ENCODE measurements at places on chromosomes 1 and 21. TPM values are rescaled to one million over a fixed set of nuclear protein-coding genes. Genes with fewer than 3 reads are reported as not detected.
A peak's percentile ranks its signal among the peaks of the same experiment; 100 is the strongest.

The ZNF281 gene
- total RNA-seq = 24.3 TPM

The ZNF648 gene
- not detected for total RNA-seq

The AMY1C gene
- total RNA-seq = not detected

The APOBEC4 gene
- total RNA-seq = not detected

The TMPRSS15 gene
- total RNA-seq = 0.17 TPM

DNA sequence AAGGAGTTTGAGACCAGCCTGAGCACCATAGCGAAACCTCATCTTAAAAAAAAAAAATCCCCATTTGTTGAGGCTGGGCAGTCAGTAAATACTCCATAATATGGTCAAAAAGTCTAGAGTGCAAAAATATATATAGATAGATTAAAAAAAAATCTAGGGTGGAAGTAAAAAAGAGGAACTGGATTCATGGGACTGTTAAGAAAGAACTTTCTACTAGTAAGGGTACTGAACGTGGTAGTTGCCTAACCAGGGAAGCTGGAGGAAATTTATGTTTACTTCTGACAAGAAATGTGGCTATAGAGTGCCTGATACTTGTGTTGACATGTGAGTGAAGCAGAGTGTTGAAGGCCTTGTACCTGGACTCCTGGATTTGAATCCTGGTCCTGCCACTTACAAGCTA, 265.9 kb upstream of the FAM78B start:
- no peak for DNase-seq

DNA sequence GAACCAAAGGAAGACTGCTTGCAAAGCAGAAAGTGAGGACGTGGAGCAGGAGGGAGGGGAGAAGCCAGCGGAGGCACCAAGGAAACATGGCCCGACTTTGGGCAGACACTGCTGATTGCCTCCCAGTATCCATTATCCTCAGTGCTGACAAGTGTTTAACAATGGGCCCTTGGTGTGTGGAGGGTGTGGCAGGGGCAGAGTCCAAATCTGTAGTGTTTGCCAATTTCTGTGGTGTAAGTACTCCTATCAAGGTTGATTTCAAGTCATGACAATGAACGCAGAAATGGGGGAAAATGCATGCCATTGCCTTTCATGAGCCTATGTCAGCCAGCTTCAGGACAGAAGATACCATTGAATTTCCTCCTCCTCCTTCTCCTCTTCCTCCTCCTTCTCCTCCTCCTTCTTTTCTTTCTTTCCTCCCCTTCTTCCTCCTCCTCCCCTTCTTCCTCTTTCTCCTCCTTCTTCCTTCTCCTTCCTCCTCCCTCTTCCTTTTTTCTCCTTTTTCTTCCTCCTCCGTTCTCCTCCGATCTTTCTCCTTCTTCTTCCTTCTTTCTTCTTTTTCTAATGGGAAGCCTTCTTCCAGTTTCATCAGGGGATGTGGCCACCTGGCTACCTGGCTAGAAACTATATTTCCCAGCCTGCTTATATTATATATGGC, 10.3 kb upstream of the PHC2 start:
- no peak for DNase-seq

DNA sequence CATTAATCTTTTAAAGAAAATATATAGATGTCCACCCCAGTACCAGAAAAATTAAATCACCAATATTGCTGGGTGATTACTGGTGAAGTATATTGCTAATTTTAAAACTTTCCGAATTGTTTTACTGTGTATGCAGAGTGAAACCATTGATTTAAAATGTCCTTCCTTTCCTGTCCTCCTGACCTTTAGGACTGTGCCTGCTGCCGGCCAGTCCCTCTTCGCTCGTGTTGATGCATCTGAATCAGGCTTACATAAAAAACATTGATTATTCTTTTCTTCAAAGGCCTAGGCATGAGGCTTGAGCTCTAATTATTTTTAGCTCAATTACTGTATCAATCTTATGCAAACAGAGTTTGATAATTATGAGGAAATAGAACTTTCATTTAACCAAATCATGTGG, 1128.1 kb downstream of the BRINP3 start:
- DNase-seq = no peak

- DNase-seq = no peak
Observed at GRCh38 chr1:90963651-90964050, 58.2 kb downstream of the ZNF644 start.

DNA sequence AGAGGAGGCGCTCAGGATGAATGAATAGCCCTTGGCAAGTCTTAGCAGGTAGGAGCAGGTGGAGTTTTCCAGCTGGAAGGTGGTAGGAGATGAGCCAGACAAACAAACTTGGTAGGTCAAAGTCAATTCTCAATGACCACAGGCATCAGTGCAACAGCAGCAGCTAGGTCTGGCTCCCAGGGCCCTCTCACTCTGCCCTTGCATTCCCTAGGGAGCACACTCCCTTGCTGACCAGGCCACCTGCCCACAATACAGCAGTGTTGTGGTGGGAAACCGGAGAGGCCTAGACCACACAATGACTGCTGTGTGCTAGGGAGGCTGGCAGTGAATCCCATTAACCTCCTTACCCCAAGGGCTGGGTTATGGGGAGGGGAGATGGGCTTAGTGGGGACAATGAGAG, 13.0 kb upstream of the PAQR6 start:
- DNase-seq = no peak

- DNase-seq = peak; percentile 13
Observed at GRCh38 chr1:209504571-209504970, 78.9 kb upstream of the CAMK1G start.

DNA sequence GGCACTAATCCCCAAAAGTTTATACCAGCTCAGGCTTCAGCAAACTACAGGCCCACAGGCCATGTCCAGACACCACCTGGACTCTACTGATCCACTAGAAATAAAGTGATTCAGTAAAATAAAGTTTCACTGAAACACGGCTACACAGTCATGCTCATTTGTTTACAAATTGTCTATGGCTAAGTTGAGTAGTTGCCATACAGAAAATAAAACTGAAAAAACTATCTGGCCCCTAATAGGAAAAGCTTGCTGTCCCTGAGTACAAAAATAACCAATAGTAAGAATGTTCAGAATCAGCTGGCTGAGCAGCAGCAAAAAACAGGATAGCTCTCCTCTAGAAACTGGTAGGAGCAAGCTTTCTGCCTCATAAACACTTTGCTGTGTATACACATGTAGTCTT, 221.5 kb downstream of the RERE start:
- peak; percentile 19 for DNase-seq

- DNase-seq = peak; percentile 25
Observed at GRCh38 chr1:82946096-82946605, 1052.8 kb downstream of the TTLL7 start.

DNA sequence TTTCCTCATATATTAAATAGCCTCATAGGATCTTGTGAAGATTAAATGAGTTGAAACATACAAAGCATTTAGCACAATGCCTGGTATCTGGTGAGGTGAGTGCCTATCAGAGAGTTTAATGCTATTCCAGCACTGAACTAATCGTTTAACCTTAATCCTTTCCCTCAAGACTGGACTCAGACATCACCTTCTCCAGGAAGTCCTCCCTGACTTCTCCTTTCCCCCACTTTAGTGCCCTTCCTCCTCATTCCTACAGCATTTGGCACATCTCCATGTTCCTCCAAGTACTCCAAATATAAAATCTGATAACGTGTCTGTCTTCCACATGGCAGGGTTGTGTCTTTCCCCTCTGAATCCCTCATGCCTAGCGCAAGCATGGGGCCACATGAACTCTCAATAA, 59.8 kb downstream of the ZSCAN20 start:
- DNase-seq = no peak

DNA sequence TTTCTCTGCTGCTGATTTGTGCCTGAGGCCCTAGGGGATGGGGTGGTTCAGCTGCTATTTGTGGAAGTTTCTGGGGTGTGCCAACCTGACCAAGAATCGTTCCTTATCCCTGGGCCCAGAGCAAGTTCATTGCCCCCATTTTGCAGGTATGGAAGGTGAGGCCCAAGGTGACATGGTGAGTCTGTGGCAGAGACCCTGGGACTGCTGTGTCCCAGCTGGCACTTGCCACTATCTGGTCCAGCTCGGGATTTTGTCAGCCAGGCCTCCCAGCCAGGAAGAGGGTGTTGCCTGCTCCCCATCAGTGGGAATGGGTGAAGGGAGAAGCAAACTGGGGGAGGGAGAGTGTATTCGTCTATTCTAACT, 18.9 kb upstream of the LRP8 start:
- no peak for DNase-seq

DNA sequence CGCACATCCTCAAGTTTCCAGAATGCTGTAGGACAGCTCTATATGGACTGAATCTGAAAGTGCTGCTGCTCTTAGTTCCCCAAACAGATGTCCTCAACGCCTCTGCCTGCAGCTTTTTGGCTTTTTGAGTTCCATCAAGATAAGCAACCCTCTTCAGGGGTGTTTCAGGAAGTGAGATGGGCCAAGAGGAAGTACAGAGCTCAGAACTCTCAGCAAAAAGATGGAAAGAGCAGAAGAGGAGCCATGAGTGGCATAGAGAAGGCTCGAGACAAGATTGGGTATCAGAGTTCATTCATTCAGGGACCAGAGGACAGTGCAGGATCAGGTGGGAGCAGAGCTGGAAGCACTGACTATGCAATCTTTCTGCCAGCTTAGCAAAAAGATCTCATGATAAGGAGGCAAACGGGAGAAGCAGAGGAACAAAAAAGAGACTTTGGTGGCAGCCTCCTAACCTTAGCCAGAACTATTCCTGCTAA, at the start of the genes ADORA3 and TMIGD3:
TSS of gene ADORA3 (minus strand) at position 49 of the 476 bp plus-strand sequence. CDS start 279 bp downstream, outside the sequence.
TSS of gene TMIGD3 (minus strand) at position 49 of the 476 bp plus-strand sequence. CDS start 279 bp downstream, outside the sequence.
- no peak for DNase-seq

- no peak for DNase-seq
Observed at GRCh38 chr1:91854852-91855534, 31.0 kb downstream of the TGFBR3 start.

- DNase-seq = peak; percentile 98
Observed at GRCh38 chr1:58883037-58883887, 99.4 kb upstream of the JUN start.

DNA sequence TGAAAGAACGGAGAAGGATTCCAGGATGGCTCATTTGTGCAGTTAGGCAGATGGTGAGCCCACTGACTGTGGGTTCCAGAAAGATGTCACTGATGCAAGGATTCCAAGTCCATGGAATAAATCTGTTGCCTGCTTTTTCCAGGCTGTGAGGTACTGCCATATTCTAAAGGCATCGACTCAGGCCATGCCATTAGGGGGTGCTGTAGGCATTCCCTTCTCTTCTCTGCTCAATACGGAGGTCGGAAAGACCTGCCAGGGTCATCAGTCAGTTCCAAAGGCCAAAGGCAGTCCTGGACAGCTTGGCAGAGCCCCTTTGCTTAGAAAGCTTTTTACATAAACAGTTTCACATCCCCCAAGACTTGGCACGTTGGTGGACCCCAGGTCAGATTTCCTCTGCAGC, 31.7 kb upstream of the TMEM125 start:
- DNase-seq = peak; percentile 65

- DNase-seq = no peak
Observed at GRCh38 chr1:59229138-59229537, 67.8 kb upstream of the FGGY start.

All from M059J (cell line).